Cardiac atrium fibroblast (primary cell): ENCODE measurements at places on chromosomes 4 and X. TPM values are rescaled to one million over a fixed set of nuclear protein-coding genes. Genes with fewer than 3 reads are reported as not detected.

SASH3 gene
- total RNA-seq, result not detected in 2 replicates

GPRASP3 gene
- total RNA-seq, result 0.54 and 1.1 TPM in 2 replicates

FAM114A1 gene
- 289 and 302 TPM in 2 replicates for total RNA-seq

UGT2A2 gene
- not detected in 2 replicates for total RNA-seq

S100P gene
- not detected in 2 replicates for total RNA-seq

PRRG3 gene
- total RNA-seq, result not detected in 2 replicates

SCRG1 gene
- total RNA-seq, result 1.8 TPM in 2 replicates

ASB5 gene
- not detected in 2 replicates for total RNA-seq

GATA1 gene
- total RNA-seq, result not detected in 2 replicates

PF4V1 gene
- 0.90 and 4.9 TPM in 2 replicates for total RNA-seq

FAM120C gene
- 1.8 and 2.9 TPM in 2 replicates for total RNA-seq

CDS1 gene
- total RNA-seq, result under 0.01 and 0.36 TPM in 2 replicates

CHRNA9 gene
- not detected in 2 replicates for total RNA-seq

FREM3 gene
- total RNA-seq, result not detected in 2 replicates

AVPR2 gene
- not detected in 2 replicates for total RNA-seq

WDR45 gene
- 64.0 and 93.0 TPM in 2 replicates for total RNA-seq

USP17L25 gene
- not detected in 2 replicates for total RNA-seq
